ENCODE measurements at places on chromosomes 12 and 14.

- no peak for DNase-seq
Measured at GRCh38 chr12:102735104-102735503, 181.9 kb downstream of the PAH start.

- DNase-seq: peak; percentile 30
Measured at GRCh38 chr12:107778383-107779025, 4.0 kb downstream of the ASCL4 start.

GRCh38 chr14:70652871-70653270, 11.2 kb downstream of the TTC9 start:
- DNase-seq: peak; percentile 13

GRCh38 chr12:76137606-76138005, 53.1 kb upstream of the NAP1L1 start:
- DNase-seq: no peak

DNA sequence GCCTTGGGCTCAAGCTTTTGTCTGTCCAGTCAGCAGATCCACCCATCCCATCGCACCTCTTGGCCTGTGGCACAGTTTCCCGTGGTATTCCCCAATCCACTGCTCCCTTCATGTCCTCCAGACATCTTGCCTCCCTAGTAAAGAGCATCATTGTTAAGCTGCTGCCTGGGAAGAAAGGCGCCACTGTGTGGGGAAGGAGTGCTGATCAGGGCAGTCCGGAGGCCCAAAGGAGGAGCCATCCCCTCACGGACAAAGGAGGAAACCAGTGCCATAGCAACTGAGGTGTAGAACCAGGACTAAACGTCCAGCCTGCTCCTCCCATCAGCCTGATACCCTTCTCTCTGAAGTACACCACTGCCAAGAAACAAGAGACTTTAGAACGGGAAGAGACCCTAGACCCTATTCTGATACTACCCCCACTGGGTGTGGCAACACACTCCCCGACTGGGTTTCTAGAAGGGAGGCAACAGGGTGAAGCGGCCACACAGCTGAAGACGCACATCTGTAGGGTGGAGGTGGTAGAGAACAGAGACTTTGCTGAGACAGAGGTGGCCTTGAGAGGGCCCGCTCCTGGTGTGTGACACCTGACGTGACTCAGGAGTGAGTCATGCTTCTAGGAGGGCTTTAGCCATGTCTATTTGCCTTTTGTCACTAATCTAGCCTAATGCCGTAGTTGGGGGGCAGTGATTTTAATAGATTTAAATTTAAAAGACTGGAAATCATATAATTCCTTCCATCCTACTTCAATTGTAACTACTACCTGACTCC, 185.0 kb downstream of the DPF3 start:
- no peak for DNase-seq

- no peak for DNase-seq
Measured at GRCh38 chr14:83425138-83425537, 1891.5 kb upstream of the SEL1L start.

GRCh38 chr12:57153415-57153997, 6.1 kb upstream of the LRP1-AS start:
- no peak for DNase-seq

DNA sequence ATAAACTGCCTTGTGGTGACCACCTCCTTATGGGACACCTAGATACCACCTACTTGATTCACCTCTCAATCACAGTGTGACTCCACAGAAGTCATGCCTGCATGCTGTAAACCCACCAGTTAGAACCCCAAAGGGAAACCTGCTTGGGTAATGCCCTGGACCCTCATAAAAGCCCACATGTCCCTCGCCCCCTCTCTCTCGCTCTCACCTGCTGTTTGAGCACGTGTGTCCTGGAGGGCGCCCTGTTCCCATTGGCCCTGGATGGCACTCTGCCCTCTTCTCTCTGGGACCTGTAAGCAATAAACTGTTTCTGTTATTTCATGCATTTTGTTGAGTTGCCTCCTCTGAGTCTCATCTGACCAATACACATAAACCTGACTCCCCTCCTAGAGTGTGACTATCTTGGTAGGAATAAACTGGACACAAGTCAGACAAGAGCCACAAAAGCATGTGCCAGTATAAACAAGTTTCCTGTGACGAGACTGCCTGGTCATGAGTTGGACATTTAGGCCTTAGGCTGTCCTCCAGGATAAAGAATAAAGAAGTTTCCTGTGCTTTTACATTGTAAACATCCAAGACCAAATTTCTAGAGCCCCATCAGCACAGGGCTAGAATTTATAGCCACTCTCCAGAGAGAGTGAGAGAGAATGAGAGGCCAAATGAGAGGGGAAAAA, 8.6 kb downstream of the IFI27L2 start:
- no peak for DNase-seq

GRCh38 chr12:11657511-11657910, 8.0 kb downstream of the ETV6 start:
- DNase-seq: no peak

DNA sequence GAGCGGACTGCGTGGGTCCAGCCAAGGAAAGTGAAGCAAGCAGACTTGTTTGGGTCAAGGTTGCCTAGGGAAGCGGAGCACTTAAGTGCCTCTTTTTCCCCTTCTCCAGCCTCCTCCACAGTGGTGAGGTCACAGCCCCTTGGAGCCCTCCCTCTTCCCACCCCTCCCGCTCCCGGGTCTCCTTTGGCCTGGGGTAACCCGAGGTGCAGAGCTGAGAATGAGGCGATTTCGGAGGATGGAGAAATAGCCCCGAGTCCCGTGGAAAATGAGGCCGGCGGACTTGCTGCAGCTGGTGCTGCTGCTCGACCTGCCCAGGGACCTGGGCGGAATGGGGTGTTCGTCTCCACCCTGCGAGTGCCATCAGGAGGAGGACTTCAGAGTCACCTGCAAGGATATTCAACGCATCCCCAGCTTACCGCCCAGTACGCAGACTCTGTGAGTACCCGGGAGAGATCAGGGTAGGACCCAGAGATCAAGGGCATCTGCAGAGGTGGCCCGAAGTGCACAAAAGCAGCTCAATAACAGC, at the start of gene TSHR:
TSS of gene TSHR (plus strand) at position 206 of the 526 bp plus-strand sequence. CDS start at position 266, 60 bp downstream.
- DNase-seq: peak; percentile 91

GRCh38 chr12:122965321-122965751, 927 bp downstream of the ABCB9 start:
- DNase-seq: peak; percentile 59

DNA sequence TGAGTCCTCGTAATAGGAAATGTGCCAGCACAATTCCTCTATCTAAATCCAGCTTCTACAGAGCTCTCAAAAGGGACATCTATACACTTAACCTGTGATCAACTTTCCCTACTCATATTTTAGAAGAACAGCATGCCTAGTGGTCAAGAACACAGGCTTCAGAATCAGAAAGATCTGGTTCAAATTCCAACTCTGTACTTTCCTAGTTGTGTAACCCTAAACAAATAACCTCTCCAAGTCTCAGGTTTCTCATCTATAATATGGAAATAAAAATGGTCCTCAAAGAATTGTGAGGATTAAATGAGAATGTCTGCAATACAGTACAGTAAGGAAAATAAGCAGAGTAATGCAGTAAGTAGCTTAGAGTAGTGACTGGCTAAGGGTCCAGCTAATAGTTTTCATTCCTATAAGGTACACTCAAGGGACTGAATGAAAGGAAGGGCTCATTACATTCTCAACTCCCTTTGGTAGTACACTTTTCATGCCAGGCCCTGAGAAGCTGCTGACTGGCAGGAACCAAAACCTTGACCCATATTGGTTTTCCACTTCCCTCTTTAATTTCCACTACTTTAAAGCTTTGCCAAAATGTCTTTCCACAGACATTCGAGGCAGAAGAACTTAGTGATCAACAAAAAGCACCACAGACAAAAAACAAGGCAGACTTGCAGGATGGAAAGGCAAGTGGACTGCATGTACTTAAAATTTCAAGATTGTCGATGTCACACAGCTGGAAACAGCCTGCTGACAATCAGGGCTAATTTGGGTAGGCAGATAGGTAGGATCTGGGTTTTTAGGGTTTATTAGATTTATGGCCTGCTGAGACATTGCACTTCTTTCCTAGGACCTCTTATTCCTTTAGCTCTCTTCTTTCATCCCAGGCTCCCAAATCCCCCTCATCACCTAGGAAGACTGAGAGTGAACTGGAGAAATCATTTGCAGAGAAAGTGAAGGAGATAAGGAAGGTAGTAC, 4.3 kb downstream of the CCDC196 start:
- no peak for DNase-seq

GRCh38 chr14:54564868-54565784, 1.8 kb upstream of the SAMD4A start:
- DNase-seq: peak; percentile 92

GRCh38 chr12:21604245-21605101, at the start of gene GYS2:
Gene GYS2, minus strand, starts transcription at chr12:21604847. Its CDS starts 255 bp downstream, at chr12:21604592.
- DNase-seq: no peak

GRCh38 chr12:114412825-114413749, 7.1 kb upstream of the TBX5 start:
- DNase-seq: no peak

- peak; percentile 71 for DNase-seq
Measured at GRCh38 chr12:47032644-47033043, 46.8 kb upstream of the PCED1B start.

DNA sequence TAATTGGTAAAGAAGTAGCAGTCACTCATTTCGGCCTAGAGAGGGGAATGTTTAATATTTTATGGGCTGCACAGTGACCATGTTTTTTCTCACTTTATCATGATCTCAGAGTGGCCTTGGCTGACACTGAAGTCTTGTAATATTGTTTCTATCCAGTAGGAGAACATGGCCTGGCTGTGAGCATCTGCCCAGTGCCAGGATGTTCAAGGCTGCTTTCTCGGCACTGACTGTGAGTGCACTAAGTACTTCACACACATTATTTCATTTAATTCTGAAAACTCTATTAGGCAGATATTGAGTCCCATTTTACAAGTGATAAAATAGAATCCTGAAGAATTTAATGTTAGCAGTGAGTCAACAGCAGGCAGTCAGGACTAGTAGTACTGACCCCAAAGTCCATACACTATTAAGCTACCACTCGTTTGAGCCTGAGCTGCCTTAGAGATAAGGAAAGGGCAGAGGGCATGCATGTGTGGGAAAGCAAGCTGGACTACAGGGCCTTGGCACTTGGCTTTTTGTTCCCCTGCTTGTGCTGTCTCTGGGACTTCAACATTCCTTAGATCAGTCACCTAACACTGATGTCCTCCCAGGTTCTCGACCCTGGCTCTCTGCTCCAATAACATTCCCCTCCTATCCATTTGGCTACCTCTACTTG, 42.2 kb upstream of the APPL2 start:
- DNase-seq: peak; percentile 21

DNA sequence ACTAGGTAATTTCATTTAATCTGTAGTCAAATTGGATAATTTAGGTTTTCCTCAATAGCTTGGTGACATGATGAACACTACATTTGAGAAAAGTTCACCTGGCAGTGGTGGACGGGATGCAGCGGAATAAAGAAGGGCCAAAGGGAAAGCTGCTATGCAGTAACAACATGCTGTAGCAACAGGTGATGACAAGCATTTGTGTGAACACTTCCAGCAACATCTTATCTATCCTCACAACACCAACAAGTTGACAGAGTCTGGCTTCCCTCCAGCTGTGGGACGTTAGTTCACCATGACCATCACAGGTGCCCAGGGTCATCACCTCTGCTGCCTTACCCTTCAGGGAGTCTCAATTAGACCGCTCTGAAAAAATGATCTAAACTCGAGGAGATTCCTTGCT, 8.3 kb downstream of the DBX2 start:
- no peak for DNase-seq

DNA sequence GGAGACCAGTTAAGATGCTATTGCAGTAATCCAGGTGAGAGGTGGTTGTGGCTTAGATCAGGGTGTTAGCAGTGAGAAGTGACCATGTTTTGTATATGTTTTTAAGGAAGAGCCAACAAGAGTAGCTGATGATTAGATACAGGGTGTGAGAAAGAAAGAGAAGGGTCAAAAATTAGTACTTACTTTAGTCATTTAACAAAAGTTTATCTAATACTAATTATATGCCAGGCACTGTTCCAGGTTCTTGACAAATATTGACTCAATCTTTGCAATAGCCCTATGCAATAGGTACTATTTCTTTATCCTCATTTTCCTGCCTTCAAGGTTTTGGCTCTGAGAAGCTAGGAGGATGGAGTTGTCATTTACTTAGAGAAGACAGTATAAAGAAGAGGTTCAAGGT, 70.2 kb downstream of the SSPN start:
- no peak for DNase-seq

DNA sequence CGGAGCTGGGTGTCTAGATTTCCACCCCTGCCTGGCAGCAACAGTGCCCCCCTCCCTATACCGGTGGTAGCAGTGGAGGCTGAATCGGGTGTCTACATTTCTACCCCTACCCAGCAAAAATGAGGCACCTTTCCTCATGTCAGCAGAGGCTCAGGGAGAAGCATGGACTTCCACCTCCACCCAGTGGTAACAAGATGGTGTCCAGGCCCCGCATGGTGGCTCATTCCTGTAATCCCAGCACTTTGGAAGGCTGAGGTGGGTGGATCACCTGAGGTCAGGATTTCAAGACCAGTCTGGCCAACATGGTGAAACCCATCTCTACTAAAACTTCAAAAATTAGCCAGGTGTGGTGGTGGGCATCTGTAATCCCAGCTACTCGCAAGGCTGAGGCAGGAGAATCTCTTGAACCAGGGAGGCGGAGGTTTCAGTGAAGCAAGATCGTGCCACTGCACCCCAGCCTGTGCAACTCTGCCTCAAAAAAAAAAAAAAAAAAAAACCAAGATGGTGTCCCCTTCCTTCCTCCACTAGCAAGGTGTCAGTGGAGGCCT, 35.5 kb upstream of the OR5AU1 start:
- DNase-seq: peak; percentile 48

DNA sequence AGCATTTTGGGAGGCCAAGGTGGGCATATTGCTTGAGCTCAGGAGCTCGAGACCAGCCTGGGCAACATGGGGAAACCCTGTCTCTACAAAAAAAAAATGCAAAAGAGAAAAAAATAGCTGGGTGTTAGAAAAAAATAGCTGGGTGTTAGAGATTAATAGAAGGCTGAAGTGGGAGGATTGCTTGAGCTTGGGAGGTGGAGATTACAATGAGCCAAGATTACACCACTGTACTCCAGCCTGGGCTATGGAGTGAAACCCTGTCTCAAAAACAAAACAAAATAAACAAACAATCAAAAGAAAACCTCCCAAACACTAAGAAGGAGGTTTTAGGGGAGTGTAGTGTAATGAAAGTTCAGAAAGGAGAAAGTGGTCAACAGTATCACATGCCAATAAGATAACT, 202.1 kb downstream of the FLRT2 start:
- no peak for DNase-seq

GRCh38 chr12:32761716-32762115, 6.0 kb upstream of the YARS2 start:
- DNase-seq: no peak

DNA sequence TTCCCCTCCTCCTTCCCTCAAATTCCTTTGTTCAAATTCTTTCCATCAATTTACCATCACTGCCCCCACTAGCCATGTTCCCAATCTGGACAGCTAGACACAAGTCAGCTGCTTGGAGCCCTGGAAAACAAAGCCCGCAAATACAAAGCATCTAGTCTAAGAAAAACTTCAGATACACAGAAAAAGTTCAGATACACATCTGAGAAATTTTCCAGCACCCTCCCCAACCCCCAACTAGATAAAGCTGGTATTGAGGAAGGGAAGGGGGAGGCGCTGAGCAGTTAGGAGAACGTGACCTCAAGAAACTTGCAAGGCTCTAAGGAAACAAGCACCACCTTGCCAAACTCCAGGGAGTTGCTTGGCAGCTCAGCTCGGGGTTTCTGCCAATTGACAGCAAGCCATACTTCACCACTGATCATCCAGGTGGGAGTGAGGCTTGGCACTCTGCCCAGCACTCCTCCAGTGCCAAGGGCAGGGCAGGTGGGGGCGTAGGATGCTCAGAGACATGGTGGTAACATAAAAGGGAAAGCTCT, 5.1 kb upstream of the CNIH1 start:
- DNase-seq: peak; percentile 87
